ENCODE measurements at places on chromosomes 12 and 14.

GRCh38 chr12:110316861-110317260 lies 35.8 kb downstream of the ATP2A2 start:
- DNase-seq = peak; percentile 34

DNA sequence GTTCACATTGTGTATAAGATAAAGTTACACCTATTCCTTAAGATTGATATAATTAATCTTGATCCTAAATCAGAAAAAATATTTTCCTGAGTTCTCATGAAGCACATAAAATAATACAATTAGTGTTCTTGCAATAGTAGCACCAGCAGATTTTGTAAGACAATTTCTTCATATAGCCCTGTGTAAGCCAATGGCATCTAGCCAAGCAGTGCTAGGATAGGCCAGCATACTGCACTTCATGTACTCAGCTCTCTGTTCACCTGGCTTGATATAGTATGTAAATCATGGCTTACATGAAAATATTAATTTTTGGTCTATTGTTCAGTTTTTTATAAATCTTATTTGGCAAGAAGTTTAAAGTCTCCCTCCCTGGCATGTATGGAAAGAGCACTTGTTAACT lies 1.9 kb downstream of the KLRF2 start:
- DNase-seq = no peak

- DNase-seq = no peak
Measured at GRCh38 chr12:4044101-4044500, 170.9 kb upstream of the PARP11 start.

GRCh38 chr14:56423544-56423943 lies 156.1 kb upstream of the TMEM260 start:
- DNase-seq = no peak

GRCh38 chr12:129258781-129259318 lies 405.6 kb downstream of the GLT1D1 start:
- no peak for DNase-seq

DNA sequence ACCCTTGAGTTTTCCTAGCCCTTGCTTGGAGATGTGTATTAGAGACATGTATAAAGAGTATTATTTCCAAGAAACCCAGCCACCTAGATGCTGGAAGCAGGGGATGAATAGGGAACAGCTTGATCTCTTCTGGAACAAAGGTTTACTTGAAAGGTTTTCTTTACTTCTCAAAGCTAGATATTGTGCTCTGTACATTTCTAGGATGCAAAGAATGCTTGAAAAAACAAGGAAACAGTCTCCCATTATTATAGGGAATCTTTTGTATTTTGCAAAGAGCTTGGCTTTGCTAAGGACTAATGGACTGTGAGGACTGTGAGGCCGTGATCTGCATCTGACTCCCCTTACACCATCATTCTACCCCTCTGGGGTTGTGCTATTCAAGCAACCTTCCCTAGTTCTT lies 77.9 kb downstream of the PRICKLE1 start:
- no peak for DNase-seq
